ENCODE measurements at places on chromosomes 1 and 21. TPM values are rescaled to one million over a fixed set of nuclear protein-coding genes. Genes with fewer than 3 reads are reported as not detected.

DNA sequence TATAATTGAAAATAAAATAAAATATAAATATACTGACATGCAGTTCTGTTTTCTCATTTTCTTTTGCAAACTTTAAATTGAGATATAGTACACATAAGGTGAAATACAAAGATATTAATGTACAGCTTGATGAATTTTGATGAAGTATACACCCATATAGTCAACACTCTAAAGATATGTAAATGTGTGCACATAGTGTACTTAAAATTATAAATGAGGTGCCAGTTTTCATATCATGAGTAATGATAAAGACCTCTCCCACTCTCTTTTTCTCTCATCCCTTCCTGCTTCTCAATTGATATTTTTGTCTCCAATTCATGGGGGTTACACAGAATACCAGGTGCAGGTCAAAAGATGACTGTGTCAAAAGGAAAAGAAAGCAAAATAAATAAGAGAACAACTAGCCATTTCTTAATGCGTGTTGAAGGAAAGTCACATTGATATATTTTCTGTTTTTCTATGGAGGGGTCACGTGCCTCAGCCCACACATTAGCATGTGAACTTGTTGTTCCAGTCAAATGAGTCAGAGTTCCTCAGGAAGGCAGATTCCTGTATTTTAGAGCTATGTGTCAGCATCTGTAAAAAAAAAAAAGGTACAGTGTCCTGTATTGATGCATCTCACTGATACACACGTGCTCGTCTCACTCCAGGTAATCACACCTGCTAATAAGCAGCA, 64.3 kb upstream of the HOOK1 start:
- no peak for DNase-seq

- no peak for DNase-seq
These were observed 43.5 kb downstream of the LGR6 start for GRCh38 chr1:202237052-202237451.

- DNase-seq, result no peak
These were observed 23.4 kb upstream of the RNF187 start for GRCh38 chr1:228463559-228464455.

GRCh38 chr21:41217671-41218385, 49.9 kb downstream of the BACE2 start:
- DNase-seq, result no peak

GRCh38 chr1:116513956-116514355, 56.9 kb downstream of the CD58 start:
- no peak for DNase-seq

GRCh38 chr1:31798433-31799195, 17.2 kb downstream of the SPOCD1 start:
- DNase-seq, result no peak

ST6GALNAC3 gene
- total RNA-seq, result 1.6 TPM

RAVER2 gene
- total RNA-seq, result 16.4 TPM

RCSD1 gene
- 1.4 TPM for total RNA-seq

GLMN gene
- 8.0 TPM for total RNA-seq

NVL gene
- 18.7 TPM for total RNA-seq
